ENCODE measurements at places on chromosomes 6 and 20. TPM values are rescaled to one million over a fixed set of nuclear protein-coding genes. Genes with fewer than 3 reads are reported as not detected.

GRCh38 chr20:1931830-1932229 is 36.6 kb downstream of the SIRPA start:
- H3K27ac ChIP-seq = no peak overlapping the region
- H3K4me1 ChIP-seq = no peaks in the 10 kb centered on the region
- H3K4me3 ChIP-seq = no peak overlapping the region
- H3K36me3 ChIP-seq = no peaks in the 10 kb centered on the region

DNA sequence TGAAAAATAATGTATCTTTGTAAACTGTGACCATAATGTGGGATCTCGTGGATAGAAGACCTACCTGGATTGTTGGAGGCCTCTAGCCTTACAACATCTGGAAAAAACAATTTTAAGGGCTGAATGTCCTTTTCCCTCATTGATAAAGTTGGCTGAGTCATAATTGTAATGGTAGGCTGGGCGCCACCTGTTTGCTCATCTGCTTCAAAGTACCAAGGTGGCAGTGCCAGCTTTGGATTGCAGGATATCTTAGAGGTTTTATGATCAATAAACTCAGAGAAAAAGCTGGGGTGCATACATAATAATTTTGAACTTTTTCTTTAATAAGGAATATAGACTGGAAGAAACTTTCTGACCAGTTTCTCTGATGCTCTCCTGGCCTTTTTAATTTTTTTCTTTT is 653.4 kb downstream of the MMUT start:
- H3K36me3 ChIP-seq = no peaks in the 10 kb centered on the region
- no peaks in the 10 kb centered on the region for H3K27me3 ChIP-seq
- H3K4me1 ChIP-seq = no peaks in the 10 kb centered on the region

- no peak for DNase-seq
- H3K4me1 ChIP-seq = peaks cover 7% of the 10 kb centered on the region
- H3K27me3 ChIP-seq = peaks cover 3% of the 10 kb centered on the region
- H3K36me3 ChIP-seq = no peaks in the 10 kb centered on the region
- H3K4me3 ChIP-seq = no peak overlapping the region
Observed at GRCh38 chr20:4717816-4718570, 3.7 kb upstream of the PRND start.

- peak; percentile 20 for DNase-seq
- peaks cover 41% of the 10 kb centered on the region for H3K36me3 ChIP-seq
- H3K4me3 ChIP-seq = no peak overlapping the region
Observed at GRCh38 chr6:11330413-11330760, 97.9 kb upstream of the NEDD9 start.

DNA sequence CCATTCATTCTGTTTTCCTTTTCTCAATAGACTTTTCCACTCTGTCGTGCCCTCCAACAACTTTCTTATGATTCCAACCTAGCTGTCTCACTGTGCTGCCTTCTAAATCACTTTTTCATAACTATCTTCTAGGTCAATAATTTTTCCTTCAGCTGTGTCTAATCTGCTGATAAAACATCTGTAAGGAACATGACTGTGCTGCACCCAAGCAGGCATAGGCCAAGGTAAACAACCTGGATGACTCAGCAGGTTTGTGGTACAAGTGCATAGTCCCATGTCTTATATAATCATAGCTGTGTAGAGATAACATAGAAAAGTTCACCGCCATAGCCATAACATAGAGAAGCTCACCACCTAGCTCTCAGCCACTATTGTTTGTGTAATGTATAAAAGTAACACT is 332.3 kb downstream of the PLCB1 start:
- H3K4me3 ChIP-seq = no peak overlapping the region
- DNase-seq = no peak
- H3K4me1 ChIP-seq = no peaks in the 10 kb centered on the region
- H3K27me3 ChIP-seq = no peaks in the 10 kb centered on the region
- peaks cover 7% of the 10 kb centered on the region for H3K36me3 ChIP-seq
- H3K27ac ChIP-seq = no peak overlapping the region

- H3K27me3 ChIP-seq = peaks cover 8% of the 10 kb centered on the region
- H3K36me3 ChIP-seq = peaks cover 7% of the 10 kb centered on the region
- H3K4me1 ChIP-seq = peaks cover 36% of the 10 kb centered on the region
- peak within 1 kb of the TSS; percentile 79 for H3K4me3 ChIP-seq
- H3K27ac ChIP-seq = peak within 1 kb of the TSS; percentile 55
- DNase-seq = peak; percentile 93
Observed at GRCh38 chr6:157380779-157381561, at the start of gene ZDHHC14. ZDHHC14 (plus strand) TSS chr6:157381190.

DNA sequence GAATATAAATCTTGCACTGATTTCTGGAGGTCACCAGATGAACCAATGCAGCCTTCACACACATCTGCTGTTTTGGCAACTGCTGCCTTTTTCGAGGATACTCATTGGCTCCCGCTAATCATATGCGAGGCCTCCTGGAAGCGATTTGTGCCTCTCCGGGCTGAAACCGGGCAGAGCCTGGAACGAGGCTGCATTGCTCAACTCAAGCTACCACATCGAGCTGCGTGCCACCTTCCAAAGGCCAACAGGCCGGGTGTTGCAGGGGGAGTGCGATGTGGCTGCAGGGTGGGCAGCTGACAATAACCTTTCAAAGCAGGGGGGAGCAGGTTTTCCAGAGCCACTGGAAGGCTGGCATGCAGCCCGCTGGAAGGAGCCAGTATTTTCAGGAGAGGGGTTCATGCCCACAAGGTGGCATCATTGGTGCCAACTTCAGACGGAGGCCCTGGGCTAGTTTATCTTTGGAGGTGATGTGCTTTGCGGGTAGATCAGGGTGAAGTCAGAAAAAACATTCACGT is 122.6 kb upstream of the IFNGR1 start:
- no peak overlapping the region for H3K27ac ChIP-seq
- peaks cover 7% of the 10 kb centered on the region for H3K27me3 ChIP-seq
- peak; percentile 60 for DNase-seq
- H3K4me3 ChIP-seq = peak overlapping the region; percentile 19
- H3K4me1 ChIP-seq = peaks cover 7% of the 10 kb centered on the region
- H3K36me3 ChIP-seq = no peaks in the 10 kb centered on the region

GRCh38 chr6:50840112-50840810 is 21.6 kb downstream of the TFAP2B start:
- DNase-seq = no peak
- no peaks in the 10 kb centered on the region for H3K4me1 ChIP-seq
- H3K36me3 ChIP-seq = no peaks in the 10 kb centered on the region

DNA sequence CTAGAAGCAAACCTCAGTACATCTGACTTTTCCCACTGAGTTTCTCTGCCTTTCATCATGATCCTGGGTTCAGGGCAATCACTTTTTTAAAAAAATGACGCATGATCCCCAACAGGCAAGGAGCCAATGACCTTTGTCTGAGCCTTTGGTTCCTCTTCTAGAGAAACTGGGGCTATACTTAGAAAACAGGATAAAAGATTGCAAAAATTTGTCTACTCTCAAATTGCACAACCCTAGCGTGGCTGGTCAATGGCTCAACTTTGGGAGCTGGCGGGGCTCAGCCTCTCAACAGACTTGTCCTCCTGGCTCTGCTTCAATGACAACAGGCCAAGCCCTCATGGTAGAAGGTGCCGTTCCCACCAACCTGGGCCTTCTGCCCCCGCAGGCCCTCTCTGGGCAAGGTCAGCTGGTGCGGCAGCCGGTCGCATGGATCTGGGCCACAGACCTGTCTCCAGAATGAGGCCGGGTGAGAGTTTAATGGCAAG is 48.7 kb downstream of the PDYN start:
- no peak for DNase-seq
- no peak overlapping the region for H3K4me3 ChIP-seq
- H3K27ac ChIP-seq = no peak overlapping the region
- H3K36me3 ChIP-seq = no peaks in the 10 kb centered on the region
- H3K27me3 ChIP-seq = peaks cover 28% of the 10 kb centered on the region

DNA sequence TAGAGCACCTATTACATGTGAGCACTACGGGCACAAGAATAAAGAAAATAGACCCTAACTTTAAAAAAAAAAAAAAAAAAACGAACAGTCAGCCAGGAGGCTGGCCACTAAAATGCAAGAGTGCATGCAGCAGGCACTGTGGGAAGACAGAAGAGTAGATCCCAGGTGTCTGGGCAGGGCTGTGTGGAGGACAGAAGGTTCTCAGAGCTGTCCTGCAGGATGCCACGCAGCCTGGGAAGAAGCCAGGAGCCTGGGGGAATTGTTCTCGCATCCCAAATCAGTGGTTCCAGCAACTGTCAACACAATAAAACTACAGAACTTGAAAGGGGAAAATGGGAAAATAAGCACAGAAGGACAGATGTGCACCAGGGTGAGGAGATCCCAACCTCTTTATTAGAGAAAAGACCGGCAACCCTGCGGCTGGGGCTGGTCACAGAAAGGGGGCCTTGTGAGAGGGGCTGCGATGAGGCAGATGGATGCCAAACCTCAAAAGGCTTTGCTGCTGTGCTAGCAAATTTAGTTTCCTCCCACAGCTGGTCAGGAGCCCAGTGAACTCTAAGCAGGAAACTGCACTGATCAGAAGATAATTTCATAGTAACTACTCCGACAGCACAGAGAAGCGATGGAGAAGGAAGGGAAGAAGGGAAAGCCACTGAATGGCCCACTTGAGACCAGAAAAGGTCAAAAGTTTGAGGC is 30.9 kb downstream of the MAP3K5 start:
- H3K4me3 ChIP-seq = peak overlapping the region; percentile 18
- no peaks in the 10 kb centered on the region for H3K36me3 ChIP-seq
- DNase-seq = peak; percentile 22
- peak overlapping the region; percentile 35 for H3K27ac ChIP-seq
- H3K4me1 ChIP-seq = peaks cover 61% of the 10 kb centered on the region

GRCh38 chr6:56842686-56843475 is 112.0 kb upstream of the BEND6 start:
- peak; percentile 13 for DNase-seq
- H3K4me3 ChIP-seq = peak overlapping the region; percentile 76
- peaks cover 49% of the 10 kb centered on the region for H3K27me3 ChIP-seq
- H3K36me3 ChIP-seq = no peaks in the 10 kb centered on the region

- no peaks in the 10 kb centered on the region for H3K27me3 ChIP-seq
- no peaks in the 10 kb centered on the region for H3K4me1 ChIP-seq
- DNase-seq = no peak
- H3K36me3 ChIP-seq = no peaks in the 10 kb centered on the region
- H3K27ac ChIP-seq = no peak overlapping the region
- no peak overlapping the region for H3K4me3 ChIP-seq
Observed at GRCh38 chr6:123565529-123565928, 71.2 kb downstream of the TRDN start.

- H3K36me3 ChIP-seq = no peaks in the 10 kb centered on the region
- no peak overlapping the region for H3K4me3 ChIP-seq
- peaks cover 15% of the 10 kb centered on the region for H3K27me3 ChIP-seq
- no peak for DNase-seq
- no peaks in the 10 kb centered on the region for H3K4me1 ChIP-seq
Observed at GRCh38 chr6:132907914-132908313, 93.5 kb downstream of the RPS12 start.

GRCh38 chr6:157813191-157813590 is 9.9 kb upstream of the SNX9 start:
- H3K27ac ChIP-seq = no peak overlapping the region
- no peak for DNase-seq
- H3K4me1 ChIP-seq = peaks cover 50% of the 10 kb centered on the region
- peaks cover 8% of the 10 kb centered on the region for H3K36me3 ChIP-seq

- H3K4me3 ChIP-seq = peak overlapping the region; percentile 29
- peaks cover 51% of the 10 kb centered on the region for H3K4me1 ChIP-seq
- no peak for DNase-seq
- peaks cover 11% of the 10 kb centered on the region for H3K27me3 ChIP-seq
- peaks cover 15% of the 10 kb centered on the region for H3K36me3 ChIP-seq
Observed at GRCh38 chr6:108561742-108562502, 1.2 kb downstream of the FOXO3 start.

- no peaks in the 10 kb centered on the region for H3K27me3 ChIP-seq
- no peak for DNase-seq
- H3K4me3 ChIP-seq = no peak overlapping the region
- H3K36me3 ChIP-seq = no peaks in the 10 kb centered on the region
- H3K4me1 ChIP-seq = peaks cover 6% of the 10 kb centered on the region
Observed at GRCh38 chr6:125104425-125104824, 49.1 kb upstream of the TPD52L1 start.

- H3K27me3 ChIP-seq = peaks cover 37% of the 10 kb centered on the region
- H3K4me1 ChIP-seq = peaks cover 4% of the 10 kb centered on the region
- H3K36me3 ChIP-seq = no peaks in the 10 kb centered on the region
- DNase-seq = no peak
Observed at GRCh38 chr20:3672547-3673171, 9.2 kb downstream of the ADAM33 start.

DNA sequence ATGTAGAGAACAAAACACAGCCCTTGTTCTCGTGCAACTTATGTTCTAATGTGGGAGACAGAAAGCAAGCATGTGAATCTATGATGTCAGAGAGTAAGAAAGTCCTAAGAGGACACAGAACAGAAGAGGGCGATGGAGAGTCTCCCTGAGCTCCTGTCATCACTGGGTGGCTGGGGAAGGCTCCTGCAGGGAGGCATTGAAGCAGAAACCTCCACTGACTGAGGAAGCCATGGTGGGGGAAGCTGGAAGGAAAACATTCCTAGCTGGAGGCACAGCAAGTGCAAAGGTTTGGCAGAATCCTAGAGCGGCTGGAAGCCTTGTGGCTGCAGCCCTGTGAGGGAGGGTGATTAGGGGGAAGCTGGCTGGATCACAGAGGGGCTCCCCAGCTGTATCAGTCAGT is 248.0 kb downstream of the CDH26 start:
- peaks cover 2% of the 10 kb centered on the region for H3K4me1 ChIP-seq
- peaks cover 2% of the 10 kb centered on the region for H3K27me3 ChIP-seq
- peak; percentile 29 for DNase-seq
- H3K4me3 ChIP-seq = no peak overlapping the region

GRCh38 chr6:41629128-41629527 is 9.1 kb upstream of the MDFI start:
- no peak for DNase-seq
- H3K4me3 ChIP-seq = no peak overlapping the region
- H3K27ac ChIP-seq = no peak overlapping the region
- H3K36me3 ChIP-seq = no peaks in the 10 kb centered on the region

Gene ADGRG6
- total RNA-seq = 0.26 TPM

Gene LST1
- total RNA-seq = 9.1 TPM

Gene NMBR
- not detected for total RNA-seq

Gene GRIK2
- not detected for total RNA-seq

Gene CALHM6
- 10.0 TPM for total RNA-seq

Gene OTOR
- total RNA-seq = not detected

Gene PABPC1L
- total RNA-seq = 61.7 TPM

Gene RIMS1
- total RNA-seq = not detected

Gene IRF4
- total RNA-seq = 617 TPM

Gene OOEP
- 0.86 TPM for total RNA-seq

Gene INSM1
- total RNA-seq = 6.1 TPM

Gene SDC4
- total RNA-seq = 31.0 TPM

Gene KIF6
- total RNA-seq = 0.43 TPM

Gene KHDC1
- 4.2 TPM for total RNA-seq

Gene MUC21
- total RNA-seq = not detected

Gene EPHA7
- not detected for total RNA-seq

Gene LINC00237
- total RNA-seq = not detected

Gene CENPQ
- total RNA-seq = 16.6 TPM

Gene NTSR1
- 0.14 TPM for total RNA-seq

Gene BICRAL
- 14.3 TPM for total RNA-seq

Gene IL20RA
- not detected for total RNA-seq

Gene GNAS-AS1
- total RNA-seq = 1.1 TPM

Gene DPPA5
- total RNA-seq = not detected
